A549 (cell line): ENCODE measurements at places on chromosomes 2 and 18.

- DNase-seq, result no peak
Observed at GRCh38 chr2:230828272-230828961, 36.3 kb upstream of the ITM2C start.

GRCh38 chr2:161426922-161427663, 11.0 kb downstream of the TBR1 start:
- no peak for DNase-seq

DNA sequence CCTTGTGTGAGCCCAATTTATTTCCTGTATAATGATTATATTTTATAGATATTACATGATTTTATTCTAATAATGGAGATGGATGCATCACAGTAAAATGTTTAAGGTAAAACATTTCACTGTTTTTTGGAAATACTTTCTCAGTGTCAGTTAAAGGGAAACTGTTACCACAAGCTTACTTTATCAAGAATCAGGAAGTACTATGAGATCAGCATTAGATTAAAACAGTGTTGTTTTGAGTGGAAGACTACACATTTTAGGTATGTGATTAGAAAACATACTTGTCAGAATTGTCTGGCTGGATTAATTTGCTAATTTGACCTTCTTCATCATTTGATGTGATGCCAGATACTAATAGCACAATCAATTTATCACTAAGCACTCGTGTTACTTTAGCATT, at the start of gene HRH4:
Gene HRH4, plus strand, starts transcription at position 250 of the 400 bp plus-strand sequence. Its CDS starts 92 bp downstream, at position 342.
- no peak for DNase-seq

- DNase-seq, result no peak
Observed at GRCh38 chr18:4720518-4720917, 265.4 kb upstream of the DLGAP1 start.

GRCh38 chr2:172623249-172623965, 67.5 kb downstream of the PDK1 start:
- DNase-seq, result no peak

DNA sequence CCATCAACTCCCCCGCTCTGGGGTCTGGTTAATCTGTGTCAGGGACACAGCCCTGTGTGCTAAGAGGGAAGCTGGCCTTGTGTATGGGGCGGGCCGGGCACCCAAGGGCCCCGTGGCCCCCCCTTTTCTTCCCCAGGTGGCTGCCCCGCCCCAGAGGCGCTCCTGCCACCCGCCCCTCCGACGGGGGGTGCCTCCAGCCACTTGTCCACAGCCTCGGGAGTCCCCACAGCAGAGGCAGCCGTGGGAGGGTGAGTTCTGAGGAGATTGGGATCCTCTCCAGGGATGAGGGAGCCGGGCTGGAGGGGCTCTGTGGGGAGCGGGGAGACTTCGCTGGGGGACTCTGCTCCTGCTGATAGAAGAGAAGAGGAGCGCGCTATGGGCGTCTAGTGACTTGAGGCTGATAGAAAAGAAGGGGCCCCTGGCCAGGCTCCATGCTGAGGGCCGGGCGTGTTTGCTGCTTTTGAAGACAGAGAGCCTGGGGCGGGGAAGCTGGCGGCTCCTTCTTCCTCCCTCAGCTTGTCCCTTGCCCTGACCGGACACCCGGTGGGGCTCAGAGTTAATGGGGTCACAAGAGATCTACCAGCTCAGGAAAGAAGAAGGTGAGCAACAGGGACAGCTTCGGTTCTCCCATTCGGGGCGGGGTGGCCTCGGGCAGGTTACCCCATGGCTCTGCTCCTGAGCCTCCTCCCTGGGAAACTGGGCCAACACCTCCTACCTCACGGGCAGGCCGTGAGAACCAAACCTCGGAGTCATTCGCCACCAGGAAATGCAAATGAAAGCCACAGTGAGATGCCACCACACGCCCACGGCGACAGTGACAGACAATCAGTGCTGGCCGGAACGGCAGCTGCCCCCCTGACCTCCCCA, 89.4 kb upstream of the TAF1B start:
- DNase-seq, result no peak

GRCh38 chr2:49490710-49491109, 336.4 kb upstream of the FSHR start:
- peak; percentile 1 for DNase-seq
